Colonic mucosa (tissue), 4 donors: ENCODE measurements at places on chromosomes 16 and 17. TPM values are rescaled to one million over a fixed set of nuclear protein-coding genes. Genes with fewer than 3 reads are reported as not detected.
A peak's percentile ranks its signal among the peaks of the same experiment; 100 is the strongest.

The ASGR1 gene
- 1.1 TPM for total RNA-seq

DNA sequence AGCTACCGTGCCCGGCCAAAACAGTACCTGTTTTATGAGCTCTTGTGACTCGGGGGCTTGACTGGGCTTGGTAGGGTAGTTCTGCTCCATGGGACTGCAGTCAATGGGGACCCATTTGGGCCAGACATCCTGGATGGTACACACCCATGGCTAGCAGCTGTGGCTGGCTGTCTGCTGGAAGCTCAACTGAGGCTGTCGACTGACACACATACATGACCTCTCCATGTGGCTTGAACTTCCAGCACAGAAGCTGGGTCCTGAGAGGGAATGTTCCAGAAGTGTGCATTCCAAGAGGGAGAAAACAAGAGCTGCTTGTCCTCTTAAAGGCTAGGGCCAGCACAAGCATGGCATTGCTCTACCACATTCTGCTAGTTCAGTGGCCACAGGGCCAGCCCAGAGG, 14.9 kb upstream of the NKD1 start:
- DNase-seq: no peak

GRCh38 chr16:51426276-51426675, 275.2 kb upstream of the SALL1 start:
- DNase-seq: no peak

DNA sequence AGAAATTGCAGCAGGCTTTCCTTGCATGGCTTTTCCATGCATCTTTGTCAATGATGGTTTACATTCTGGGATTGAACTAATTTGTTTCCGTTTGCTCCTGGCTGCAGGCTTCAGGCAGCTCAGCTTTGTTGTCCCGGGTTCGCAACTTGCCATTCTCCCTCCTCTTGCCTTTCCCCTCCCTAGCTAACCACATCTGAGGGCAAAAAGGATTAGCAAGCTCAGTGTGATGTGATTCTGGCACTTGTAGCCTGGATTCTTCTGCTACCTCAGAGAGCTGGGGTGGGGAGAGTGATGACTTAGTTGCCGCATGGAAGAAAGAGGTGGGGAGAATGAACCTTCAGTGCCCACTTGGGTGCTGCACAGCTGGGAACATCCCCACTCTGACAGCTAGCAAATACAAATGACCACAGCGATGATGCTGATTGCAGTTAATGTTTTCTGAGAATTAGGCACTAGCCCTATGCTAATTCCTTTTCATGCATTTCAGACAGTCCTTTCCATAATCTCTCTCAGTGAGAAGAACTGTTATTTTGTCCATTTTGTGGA, 120.2 kb upstream of the SALL1 start:
- DNase-seq: no peak

The AANAT gene
- total RNA-seq: not detected

- no peak for DNase-seq
These were observed 11.1 kb downstream of the PRCD start for GRCh38 chr17:76550712-76551615.

DNA sequence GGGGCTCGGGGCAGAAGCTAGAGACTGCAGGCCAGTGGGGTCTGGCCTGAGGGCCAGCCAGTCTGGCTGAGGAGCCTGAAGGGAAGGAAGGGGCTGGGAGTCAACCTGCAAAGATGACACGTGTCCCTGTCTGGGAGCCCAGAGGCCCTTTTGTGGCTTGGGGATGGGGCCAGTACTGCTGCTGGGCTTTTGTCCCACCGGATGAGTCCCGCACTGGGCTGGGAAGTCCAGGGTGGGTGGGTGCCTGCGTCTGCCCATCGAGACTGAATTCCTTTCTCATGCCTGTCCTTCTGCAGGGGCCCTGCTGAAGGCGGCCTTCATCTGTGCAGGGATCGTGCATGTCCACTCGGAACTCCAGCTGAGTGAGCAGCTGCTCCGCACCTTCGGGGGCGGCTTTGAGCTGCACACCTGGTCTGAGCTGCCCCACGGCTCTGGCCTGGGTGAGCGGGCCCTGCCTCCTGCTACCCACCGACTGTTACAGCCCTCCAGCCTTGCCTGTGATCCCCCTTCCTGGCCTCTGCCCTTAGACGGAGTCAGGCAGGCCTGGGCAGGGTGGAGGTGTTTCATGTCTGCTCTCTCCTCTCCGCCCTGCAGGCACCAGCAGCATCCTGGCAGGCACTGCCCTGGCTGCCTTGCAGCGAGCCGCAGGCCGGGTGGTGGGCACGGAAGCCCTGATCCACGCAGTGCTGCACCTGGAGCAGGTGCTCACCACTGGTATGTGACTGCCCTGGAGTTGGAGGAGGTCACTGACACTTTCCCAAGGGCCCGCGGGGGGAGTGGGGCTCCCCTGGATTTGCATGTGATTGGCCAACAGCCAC, 20.9 kb downstream of the FCSK start:
- DNase-seq: no peak

The CES3 gene
- total RNA-seq: 169 TPM

The PNPO gene
- 70.5 TPM for total RNA-seq

The MYH8 gene
- total RNA-seq: not detected

DNA sequence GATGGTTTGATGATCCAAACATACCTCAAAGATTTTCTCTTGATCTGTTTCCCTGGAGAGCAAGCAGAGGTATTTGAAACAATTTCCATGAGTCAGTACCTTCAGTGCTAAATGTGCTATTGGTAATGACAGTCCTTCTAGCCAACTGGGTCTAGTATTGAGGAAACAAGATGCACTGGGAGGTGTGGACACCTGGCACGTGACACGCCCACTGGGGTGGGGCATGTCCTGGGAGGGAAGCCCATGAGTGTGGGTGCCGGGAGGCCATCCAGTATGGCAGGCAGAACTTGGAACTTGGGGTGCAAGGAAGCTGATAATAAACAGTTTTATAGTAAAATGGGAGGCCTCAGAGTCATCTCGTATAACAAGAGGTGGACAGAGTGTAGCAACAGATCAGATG, 17.9 kb upstream of the AKAP1 start:
- no peak for DNase-seq

The EFCAB5 gene
- 1.3 TPM for total RNA-seq

GRCh38 chr17:7897773-7898172, 9.2 kb downstream of the CHD3 start:
- no peak for DNase-seq

GRCh38 chr16:68715471-68715870, 21.6 kb upstream of the CDH1 start:
- peak; percentile 46 for DNase-seq

DNA sequence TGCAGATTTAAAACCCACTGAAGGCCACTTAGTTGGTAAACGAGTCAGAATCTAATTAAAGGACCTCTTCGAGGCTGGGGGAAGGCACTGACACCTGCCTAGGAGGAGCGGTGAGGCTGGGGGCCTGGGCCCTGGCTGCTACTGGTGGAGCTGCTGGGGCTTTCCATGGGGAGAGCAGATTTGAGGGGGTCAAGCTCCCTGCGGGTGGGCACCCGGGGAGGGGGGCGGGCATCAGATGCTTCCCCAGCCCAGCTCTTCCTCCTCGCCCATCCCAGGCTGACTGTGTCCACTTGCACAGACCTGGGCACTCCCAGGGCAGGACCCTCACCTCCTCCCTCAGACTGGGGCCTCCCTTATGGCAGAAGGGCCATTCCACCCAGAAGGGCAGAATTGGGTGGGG, 19.0 kb downstream of the SRCIN1 start:
- DNase-seq: no peak

DNA sequence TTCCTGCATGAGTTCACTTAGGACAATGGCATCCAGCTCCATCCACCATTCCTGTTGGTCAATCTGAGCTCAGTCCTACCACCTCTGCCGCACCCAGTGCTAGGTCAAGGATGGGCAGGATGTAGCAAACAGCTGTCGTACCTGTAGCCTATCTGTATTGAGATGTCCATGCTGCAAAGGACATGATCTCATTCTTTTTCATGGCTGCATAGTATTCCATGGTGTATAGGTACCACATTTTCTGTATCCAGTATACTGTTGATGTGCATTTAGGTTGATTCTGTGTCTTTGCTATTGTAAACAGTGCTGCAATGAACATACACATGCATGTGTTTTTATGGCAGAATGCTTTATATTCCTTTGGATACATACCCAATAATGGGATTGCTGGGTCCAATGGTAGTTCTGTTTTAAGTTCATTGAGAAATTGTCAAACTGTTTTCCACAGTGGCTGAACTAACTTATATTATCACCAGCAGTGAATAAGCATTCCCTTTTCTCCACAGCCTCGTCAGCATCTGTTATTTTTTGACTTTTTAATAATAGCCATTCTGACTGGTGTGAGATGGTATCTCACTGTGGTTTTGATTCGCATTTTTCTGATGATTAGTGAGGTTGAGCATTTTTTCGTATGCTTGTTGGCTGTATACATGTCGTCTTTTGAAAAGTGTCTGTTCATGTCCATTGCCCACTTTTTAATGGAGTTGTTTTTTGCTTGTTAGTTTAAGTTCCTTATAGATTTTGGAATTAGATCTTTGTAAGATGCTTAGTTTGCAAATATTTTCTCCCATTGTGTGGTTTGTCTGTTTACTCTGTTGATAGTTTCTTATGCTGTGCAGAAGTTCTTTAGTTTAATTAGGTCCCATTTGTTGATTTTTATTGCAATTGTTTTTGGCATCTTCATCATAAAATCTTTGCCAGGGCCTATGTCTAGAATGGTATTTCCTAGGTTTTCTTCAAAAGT, 7.2 kb upstream of the MRTFB start:
- no peak for DNase-seq

GRCh38 chr17:28097901-28098300, 55.4 kb downstream of the NLK start:
- DNase-seq: no peak

The CORO6 gene
- 2.5 TPM for total RNA-seq

The GTF3C1 gene
- total RNA-seq: 40.1 TPM

DNA sequence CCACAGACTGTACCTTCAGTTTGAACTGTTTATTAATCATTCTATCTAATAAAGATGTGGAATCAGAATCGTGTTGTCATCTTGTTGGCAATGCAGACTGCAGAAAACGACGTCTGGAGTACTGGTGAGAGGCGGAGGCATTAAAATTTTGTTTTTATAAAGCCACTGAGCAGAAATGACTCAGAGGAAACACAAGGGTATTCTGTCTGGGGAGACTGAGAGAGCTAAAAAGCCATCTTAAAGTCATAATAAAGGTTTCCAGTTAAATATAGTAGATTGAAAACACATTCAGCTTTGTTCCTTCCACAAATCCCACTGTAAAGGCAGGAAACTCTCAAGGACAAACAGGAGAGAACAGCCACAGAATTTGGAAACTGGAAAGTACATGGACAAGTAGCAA, 74.2 kb downstream of the CPPED1 start:
- DNase-seq: no peak

DNA sequence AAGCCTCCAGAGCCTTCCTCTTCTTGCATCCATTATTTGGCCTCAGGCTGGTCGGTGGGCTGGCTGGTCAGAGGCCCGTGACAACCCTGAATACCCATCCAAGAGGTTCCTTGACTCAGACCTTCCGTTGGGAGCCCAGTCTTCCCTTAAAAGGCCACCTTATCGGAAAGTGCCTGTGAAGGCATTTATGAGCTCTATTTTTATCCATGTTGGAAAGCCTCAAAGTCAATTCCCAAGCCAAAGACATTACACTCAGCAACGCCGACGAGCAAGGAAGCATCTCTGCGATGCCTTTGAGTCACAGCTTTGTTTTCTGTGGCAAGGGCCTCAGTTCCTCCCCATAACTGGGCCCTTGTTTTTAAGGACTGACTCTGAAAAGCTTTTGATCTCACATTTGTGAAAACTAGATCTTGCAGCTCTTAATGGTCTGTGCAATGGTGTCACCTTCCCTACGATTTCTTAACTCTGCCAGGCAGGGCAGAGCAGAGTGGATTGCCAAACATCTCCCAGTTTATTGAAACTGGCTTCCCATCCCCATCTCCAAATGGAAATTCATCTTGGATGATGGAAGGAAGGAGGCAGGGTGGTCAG, 13.3 kb upstream of the SPOP start:
- no peak for DNase-seq

GRCh38 chr17:39153599-39154051, 2.2 kb upstream of the PLXDC1 start:
- DNase-seq: peak; percentile 95

DNA sequence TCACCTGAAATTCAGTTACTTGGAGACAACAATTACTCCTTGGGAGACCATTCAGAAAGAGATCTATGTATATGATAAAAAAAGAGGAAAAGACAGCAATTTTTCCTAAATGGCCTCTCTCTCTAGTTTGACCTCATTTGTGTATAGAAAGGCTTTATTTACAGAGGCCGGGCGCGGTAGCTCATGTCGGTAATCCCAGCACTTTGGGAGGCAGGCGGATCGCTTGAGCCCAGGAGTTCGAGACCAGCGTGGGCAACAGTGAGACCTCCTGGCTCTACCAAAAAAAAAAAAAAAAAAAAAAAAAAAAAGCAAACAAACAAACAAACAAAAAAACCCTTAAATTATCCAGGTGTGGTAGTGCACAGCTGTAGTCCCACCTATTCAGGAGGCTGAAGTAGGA, 20.7 kb downstream of the GRB2 start:
- DNase-seq: no peak

- DNase-seq: no peak
These were observed 87.7 kb downstream of the MRM3 start for GRCh38 chr17:869567-870525.

DNA sequence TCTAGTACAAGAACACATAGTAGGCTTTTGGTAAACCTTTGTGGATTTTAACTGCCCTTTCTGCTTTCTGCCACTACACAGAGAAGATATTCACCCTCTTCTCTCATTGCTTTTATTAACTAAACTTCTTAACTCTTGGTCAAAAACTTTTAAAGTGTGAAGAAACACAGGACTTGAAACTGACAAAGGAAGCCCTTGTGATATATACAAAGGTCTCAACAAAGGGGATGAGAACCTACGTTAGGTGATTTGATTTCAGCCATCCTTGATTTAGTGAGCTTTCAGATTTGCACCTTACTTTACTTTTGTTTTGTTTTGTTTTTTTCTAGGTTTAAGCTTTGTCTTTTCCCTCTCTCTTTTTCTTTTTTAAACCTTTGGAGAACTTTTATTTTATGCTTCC, 66.9 kb downstream of the TBX4 start:
- DNase-seq: no peak

DNA sequence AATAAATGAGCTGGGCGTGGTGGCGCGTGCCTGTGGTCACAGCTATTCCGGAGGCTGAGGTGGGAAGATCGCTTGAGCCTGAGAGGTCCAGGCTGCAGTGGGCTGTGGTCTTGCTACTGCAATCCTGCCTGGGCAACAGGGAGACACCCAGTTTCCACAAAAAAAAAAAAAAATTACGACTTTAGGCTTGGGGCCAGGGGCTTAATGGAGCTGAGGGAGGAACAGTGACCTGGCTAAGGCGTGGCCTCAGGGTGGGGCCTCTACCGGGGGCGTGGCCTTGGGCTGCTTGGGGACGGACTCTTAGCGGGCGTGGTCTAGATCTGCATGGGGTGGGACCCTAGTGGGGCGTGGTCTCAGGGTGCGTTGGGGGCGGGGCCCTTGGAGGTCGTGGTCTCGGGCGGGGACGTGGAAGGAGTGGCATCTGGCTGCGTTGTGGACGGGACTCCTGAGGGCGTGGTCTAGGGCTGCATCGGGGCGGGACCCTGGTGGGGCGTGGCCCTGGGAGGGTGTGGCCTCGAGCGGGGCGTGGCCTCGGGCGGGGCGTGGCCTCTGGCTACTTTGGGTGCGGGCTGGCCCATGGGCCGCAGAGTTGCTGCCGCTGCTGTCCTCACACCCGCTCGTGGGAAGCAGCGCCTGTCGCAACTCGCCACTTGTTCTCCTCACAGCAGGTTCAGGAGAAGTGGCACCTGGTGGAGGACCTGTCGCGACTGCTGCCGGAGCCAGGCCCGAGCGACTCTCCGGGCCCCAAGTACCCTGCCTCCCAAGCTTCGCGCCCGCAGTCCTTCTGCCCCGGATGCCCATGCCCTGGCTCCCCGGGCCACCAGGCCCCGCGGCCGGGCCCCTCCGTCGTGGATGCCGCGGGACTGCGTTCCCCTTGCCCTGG, 5.8 kb upstream of the C17orf99 start:
- peak; percentile 99 for DNase-seq

GRCh38 chr16:67845291-67846062, 1.3 kb upstream of the NUTF2 start:
- DNase-seq: peak; percentile 24
